Erythroblast (primary cell): ENCODE measurements at places on chromosomes 6 and 20.

- no peak for DNase-seq
Observed at GRCh38 chr6:57248311-57248895, 26.3 kb upstream of the RAB23 start.

DNA sequence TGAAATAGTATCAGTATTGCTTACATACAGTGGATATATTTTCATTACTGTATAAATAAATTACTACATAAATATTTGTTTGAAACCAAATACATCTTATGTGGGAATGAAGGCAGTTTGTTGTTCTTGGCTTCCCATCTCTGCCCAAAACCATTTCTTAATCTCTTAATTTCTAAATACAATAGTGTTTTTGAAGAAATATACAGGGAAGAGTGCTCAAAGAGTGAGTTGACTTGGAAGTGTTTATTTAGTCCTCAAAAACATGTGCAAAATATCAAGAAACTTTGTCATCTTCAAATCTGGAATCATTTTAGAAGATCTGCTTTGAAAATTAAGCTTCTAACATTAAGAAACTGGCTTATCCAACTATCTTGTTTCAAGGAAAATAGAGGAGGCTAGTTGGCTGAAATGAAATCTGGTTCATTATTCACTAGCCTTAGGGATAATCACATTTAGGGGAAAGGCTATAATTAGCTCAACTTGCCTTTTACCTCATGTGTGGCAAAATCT lies 259.8 kb upstream of the FLRT3 start:
- no peak for DNase-seq

- DNase-seq = no peak
Observed at GRCh38 chr6:136318676-136319075, 29.0 kb upstream of the BCLAF1 start.

DNA sequence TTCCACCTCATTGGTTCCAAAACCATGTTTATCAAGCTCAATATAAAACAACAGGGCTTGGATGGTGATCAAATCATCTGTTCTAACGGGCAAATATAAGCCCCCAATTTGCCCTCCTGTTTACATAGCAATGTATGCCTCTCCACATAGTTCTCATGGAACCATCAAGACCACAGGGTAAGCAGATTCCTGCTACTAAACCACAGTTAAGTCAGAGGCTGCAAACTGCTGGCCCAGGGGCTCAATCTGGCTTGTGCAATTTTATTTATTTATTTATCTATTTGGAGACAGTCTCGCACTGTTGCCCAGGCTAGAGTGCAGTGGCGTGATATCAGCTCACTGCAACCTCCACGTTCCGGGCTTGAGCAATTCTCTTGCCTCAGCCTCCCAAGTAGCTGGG lies 18.9 kb upstream of the MTHFD1L start:
- DNase-seq = no peak

DNA sequence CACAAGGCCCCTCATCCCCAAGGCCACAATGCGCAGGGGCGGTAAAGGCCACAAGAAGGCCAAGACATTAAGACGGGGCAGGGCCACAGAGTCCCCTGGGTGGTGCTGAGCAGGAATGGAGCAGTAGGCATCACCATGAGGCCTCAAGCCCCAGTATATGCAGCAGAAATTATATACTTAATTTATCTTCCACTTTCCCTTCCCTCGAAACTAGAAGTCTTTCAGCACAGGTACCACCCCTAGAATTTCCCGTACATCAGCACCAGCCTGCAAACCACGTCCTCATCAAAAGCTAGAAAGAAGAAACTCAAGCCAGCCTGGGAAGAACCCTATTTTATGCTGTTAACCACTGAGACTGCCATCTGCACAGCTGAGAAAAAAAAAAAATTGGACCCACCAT lies 89.4 kb downstream of the PLG start:
- DNase-seq = no peak

DNA sequence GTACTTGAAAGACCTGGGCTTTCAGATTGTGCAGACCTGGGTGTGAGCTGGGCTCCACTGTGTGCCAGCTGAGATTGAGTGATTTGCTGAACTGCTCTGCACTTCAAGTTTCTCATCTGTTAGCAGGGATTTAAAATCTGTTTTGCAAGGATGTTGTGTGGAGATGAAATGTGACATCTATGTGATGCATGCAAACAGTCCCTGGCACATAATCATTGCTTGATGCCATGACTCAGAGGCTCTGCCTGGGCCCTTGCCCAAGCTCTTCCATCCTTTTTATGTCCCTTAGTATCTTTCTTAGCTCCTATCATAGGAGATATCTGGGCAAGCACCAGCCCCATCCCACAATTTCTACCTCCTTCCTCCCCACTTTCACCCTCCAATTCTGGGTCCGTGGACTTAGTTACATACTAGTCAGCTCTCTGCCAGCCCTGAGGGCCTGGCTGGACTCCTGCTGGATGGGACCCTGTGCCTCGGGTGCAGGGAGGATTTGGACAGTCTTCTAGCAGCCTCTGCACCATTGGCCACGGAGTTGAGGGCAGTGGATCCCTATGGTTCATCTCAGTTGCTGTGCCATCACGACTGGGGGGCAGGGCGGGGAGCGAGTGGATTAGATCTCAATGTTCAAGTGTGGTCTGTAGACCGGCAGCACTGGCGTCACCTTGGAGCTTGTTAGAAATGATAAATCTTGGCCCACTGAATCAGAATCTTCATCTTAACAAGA lies 103.6 kb downstream of the MAP3K7 start:
- DNase-seq = no peak

GRCh38 chr6:79518842-79519241 lies 18.4 kb downstream of the LCA5 start:
- DNase-seq = peak; percentile 20

- DNase-seq = no peak
Observed at GRCh38 chr6:43738877-43739641, 31.0 kb upstream of the VEGFA start.

- DNase-seq = no peak
Observed at GRCh38 chr6:35139470-35139869, 1.7 kb downstream of the TCP11 start.
